Kidney epithelial cell (primary cell): ENCODE measurements at places on chromosomes 3 and 15. TPM values are rescaled to one million over a fixed set of nuclear protein-coding genes. Genes with fewer than 3 reads are reported as not detected.

The MRAS gene
- total RNA-seq, result 32.6 and 35.0 TPM in 2 replicates

The SERF2 gene
- 582 and 942 TPM in 2 replicates for total RNA-seq

The CYP1A1 gene
- 0.33 TPM in 1 of 2 replicates, not detected in the other for total RNA-seq

The PIK3CB gene
- 14.5 and 17.9 TPM in 2 replicates for total RNA-seq

The ZBTB47 gene
- 8.8 and 11.1 TPM in 2 replicates for total RNA-seq

The PPARG gene
- total RNA-seq, result 14.7 and 16.3 TPM in 2 replicates

DNA sequence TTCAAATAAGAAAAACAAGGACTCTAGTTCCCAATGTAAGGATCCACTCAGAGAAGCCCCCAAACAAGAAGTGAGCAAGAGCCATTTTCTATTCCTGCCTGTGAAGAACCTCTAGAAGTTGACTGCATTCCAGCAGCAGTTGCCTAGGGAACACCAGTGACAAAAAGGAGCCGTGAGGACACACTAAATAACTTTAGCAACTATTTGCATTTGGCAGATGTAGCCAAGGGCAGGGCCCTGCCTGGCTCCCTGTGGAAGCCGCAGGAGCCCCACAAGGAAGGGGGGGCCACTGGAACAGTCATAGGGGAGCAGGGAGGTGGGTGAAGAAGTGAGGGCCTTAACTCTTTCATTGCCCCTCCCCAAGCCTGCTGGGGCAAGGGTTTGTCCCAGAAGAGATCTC is 470.2 kb upstream of the PROK2 start:
- DNase-seq, result no peak

DNA sequence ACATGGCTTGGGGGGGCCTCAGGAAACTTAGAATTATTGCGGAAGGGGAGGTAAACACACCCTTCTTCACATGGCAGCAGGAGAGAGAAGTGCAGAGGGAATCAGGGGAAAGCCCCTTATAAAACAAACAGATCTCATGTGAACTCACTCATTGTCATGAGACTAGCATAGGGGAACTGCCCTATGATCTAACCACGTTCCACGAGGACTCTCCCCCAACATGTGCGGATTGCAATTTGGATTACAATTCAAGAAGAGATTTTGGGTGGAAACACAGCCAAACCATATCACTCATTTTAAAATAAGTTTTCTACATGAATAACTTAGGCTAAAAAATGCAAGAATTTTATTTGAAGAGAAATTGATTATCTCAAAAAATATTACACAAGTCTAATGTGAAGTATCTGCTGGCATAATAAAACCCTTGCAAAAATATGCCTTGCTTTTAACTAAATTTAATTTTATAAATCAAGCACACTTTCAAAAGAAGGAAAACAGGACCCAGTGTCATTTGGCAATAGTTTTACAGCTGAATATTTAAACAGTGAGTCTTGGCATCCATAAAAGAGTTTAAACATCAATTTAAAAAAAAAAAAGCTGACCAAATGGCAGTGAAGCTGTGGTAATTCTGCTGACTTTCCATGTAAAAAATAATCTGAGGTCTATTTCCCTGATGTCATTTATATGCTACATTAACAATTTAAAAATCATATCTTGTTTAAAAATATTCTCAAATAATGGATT is 1057.2 kb downstream of the NAALADL2 start:
- DNase-seq, result no peak

GRCh38 chr3:42894698-42895579 is 11.0 kb upstream of the ZNF662 start:
- no peak for DNase-seq

DNA sequence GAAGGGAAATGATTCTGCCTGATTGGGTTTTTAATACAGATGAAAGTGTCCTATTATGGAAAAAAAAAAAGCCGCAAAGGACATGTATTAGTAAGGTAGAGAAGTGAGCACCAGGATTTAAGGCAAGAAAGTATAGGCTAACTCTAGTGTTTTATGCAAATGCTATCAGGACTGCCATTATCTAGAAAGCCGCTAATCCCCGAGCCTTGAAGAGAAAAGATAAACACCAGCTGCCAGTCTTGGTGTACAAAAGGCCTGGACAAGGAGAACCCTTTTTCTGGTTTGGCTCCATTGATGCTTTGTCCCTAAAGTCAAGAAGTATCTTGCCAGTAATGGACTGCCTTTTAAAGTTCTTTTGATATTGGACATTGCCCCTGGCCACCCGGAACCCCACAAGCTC is 8.6 kb upstream of the TRIM59 start:
- no peak for DNase-seq

DNA sequence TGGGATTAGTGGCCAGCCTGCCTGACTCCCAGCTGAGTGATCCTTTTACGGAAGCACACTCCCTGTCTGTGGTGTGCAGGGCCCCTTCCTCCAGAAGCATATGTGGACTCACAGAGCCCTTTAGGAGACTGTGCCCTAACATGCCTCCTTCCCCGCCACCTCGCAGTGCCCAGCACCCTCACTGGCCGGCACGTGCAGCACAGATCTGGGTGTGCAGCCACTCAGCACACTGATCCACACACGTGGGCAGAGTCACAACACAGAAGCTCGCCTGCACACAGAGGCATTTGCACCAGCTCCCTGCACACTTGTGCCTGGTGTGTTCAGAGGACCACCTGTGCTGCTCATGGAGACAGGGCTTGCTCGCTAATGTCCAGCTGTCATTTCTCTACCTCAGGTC is 23.6 kb upstream of the CSPG4 start:
- DNase-seq, result no peak

- DNase-seq, result no peak
Measured at GRCh38 chr15:60326824-60327654, 70.7 kb downstream of the ANXA2 start.

- DNase-seq, result no peak
Measured at GRCh38 chr3:171254315-171254714, 205.9 kb downstream of the TNIK start.
